ENCODE measurements at places on chromosomes 11 and 22. TPM values are rescaled to one million over a fixed set of nuclear protein-coding genes. Genes with fewer than 3 reads are reported as not detected.

The BIRC3 gene
- 3.6 TPM for total RNA-seq

The MMP13 gene
- not detected for total RNA-seq

DNA sequence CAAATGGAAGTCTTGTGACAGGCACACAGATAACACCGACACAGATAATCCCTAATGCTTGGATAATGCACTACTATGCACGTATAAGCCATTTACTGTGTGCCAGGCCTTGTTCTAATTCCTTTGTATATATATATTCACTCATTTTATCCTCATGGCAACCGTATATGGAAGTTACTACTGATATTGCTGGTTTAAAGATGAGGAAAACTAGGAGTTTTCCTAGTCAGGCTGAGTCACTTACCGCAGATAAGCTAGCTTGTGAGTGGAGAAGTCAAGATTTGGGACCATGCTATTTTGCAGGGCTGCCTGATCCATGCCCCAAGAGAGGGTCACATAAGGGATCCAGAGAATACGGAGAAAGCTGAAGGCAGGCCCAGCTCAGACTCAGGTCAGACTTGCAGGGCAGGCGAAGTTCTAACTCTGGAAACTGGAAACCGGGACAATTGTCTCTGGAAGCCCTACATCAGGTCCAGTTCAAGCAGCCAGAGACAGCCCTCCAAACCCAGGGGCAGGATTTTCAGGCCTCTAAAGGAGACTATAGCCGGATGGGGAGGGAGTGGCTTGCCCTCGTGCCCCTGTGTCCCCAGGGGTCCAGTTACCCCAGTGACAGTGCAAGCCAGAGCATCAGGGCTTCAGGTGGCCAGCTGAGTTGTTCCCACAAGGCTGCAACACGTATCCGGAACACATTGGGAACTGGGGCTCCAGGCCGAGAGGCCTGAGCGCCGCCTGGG, 534.8 kb downstream of the INSC start:
- H3K4me1 ChIP-seq: peaks cover 15% of the 10 kb centered on the region
- no peaks in the 10 kb centered on the region for H3K27me3 ChIP-seq

DNA sequence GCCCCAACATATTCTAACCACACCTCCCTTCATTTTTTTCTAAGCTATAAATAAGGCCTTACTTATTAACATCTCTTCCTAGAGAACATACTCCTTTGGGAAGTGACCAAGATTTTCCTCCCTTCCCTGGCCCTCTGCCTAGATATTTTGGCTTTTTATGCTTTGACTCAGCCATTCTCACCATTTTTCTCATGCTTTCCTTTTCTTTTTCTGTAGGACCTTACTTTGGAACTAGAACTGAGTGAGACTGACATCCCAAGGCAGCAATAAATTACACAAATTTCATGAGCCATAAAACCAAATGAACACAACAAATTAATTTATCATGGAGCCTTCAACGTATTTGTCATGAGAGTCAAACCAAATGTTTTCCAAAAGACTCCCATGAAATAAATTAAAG, 142.7 kb upstream of the CTSC start:
- H3K4me1 ChIP-seq: no peaks in the 10 kb centered on the region
- no peak for DNase-seq
- H3K27ac ChIP-seq: no peak overlapping the region
- H3K4me3 ChIP-seq: no peak overlapping the region
- H3K36me3 ChIP-seq: no peaks in the 10 kb centered on the region

DNA sequence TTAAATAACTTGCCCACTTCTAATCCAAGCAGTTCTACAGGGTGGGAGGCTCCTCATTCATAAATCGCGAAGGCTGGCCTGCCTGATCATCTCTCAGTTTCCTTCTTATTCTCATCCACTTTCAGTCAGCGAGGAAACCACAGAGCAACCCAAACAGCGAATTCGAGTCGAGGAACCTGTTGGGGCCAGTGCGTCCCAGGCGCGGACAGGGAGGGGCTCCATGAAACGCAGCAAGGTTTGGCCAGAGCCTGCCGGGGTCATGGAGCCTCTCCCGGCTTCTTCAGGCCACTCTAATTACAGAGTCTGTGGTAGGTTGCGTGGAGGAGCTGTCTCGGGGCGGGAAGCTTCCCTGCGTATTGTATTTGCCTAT, 741 bp upstream of the NAV2 start:
- H3K4me3 ChIP-seq: peak overlapping the region; percentile 69
- H3K36me3 ChIP-seq: no peaks in the 10 kb centered on the region
- DNase-seq: peak; percentile 78
- H3K27me3 ChIP-seq: no peaks in the 10 kb centered on the region
- H3K27ac ChIP-seq: peak overlapping the region; percentile 95
- H3K4me1 ChIP-seq: peaks cover 47% of the 10 kb centered on the region

DNA sequence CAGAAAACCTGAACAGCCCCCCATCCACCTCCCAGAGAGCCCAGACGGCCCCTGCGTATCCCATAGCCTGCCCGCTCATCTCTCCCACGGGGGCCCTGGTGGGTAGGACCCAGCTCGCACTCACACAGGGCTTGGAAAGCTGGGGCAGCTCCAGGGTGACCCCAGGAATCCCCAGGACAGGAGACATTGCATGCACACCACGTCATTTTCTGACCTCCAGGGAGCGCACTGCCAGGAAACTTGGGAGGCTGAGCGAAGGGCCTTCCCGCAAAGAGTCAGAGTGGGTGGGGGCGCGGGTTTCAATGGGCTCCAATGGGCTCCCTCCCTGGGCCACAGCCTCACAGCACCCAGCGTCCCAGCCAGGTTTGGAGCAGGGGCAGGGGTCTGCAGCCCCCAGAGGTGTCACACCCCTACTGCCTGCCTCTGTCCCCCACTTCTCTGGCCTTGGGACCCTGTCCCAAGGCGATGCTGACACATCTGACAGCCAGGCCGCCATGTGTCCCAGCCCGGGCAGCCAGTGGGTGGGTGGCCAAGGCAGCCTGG, 8.2 kb upstream of the SYT8 start:
- H3K27ac ChIP-seq: peak overlapping the region; percentile 16
- no peak overlapping the region for H3K4me3 ChIP-seq
- no peaks in the 10 kb centered on the region for H3K4me1 ChIP-seq
- H3K27me3 ChIP-seq: no peaks in the 10 kb centered on the region
- DNase-seq: no peak

DNA sequence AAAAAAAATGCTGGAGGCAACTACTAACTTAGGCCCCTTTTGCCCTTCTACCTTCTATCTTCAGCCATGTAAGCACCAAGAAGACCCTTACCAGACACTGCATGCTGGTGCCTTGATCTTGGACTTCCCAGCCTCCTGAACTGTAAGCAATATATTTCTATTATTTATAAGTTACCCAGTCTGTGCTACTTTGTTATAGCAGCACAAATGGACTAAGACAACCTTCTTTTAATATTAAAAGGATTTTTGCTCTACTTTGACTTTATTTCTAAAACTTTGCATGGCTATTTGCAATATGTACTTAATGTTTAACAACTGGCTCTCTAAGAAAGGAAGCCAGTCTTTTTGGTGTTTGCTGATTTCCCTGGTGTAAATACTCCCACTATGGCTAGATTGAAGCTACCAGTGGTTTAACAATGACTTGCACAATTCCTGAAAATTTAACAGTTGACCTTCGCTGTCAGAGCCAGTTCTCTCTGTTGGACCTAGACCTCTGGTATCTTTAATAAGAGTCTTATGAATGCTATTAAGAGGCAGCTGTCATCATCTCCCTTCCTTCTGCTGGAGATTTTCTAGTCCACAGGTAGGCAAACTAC, 25.2 kb downstream of the OR6Q1 start:
- no peak for DNase-seq
- H3K27ac ChIP-seq: no peak overlapping the region
- H3K4me3 ChIP-seq: no peak overlapping the region
- H3K36me3 ChIP-seq: no peaks in the 10 kb centered on the region

DNA sequence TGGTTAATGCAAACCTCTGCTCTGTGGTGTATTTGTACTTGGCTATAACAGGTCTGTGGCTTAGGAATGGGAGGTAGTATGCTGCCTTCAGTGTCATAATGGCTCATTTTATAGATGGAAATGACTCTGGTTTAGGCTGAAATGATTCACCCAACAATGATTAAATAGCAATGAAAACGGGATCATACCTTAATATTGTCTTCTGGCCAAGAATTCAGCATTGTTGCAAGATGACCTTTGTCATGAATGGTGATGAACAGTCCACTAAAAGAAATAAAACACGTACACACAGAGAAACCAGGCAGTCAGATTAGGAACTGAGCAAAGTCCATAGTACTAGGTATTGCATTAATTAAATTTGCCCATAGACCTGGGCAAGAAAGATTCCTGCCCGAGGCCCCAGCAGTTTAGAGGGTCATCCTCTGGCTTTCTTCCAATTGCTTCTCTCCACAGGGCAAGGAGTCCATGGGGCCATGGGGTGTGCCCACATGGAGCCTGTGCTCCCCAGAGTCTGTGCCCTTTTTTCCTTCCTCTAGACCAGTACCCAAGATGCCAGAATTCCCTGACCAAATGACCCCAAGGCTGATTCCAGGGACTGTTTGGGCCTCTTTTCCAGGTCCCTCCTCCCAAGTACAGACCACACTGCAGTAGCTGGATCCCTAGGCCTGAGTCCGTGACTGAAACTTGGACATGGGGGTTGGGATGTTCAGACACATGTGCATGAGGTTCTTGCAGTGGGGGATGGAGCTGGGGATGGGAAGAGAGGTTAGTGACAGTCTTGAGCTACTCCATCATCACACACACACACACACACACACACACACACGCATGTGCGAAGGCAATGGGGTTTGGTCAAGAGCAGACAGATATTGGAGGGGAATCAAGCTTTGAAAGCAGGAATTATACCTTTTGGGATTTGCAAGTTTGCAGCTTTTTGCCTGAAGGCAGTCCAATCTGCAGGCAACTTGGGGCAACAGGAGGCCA, 134.2 kb downstream of the CCDC81 start:
- no peak overlapping the region for H3K27ac ChIP-seq
- DNase-seq: no peak
- H3K4me1 ChIP-seq: no peaks in the 10 kb centered on the region
- no peak overlapping the region for H3K4me3 ChIP-seq

The OSM gene
- total RNA-seq: 1.6 TPM

DNA sequence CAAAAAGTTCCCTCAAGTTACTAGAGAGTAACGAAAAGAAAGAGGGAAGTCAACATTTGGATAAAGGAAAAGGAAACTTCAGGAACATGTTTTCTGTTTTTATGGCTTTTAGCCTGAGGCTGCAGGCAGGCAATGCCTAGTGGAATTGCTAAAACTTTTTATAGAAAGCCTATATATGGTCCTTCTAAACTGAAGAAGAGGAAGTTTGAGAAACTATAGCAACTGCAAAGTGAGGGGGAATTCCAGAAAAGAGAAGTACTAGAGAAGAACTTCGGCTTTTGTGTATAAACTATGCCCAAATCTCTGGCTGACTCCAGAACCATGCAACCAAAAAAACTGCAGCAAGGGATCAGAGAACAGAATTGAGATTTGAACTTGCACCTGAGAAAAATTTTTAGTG, 74.3 kb upstream of the ARHGAP42 start:
- DNase-seq: no peak
- no peaks in the 10 kb centered on the region for H3K36me3 ChIP-seq
- H3K27me3 ChIP-seq: no peaks in the 10 kb centered on the region
- no peak overlapping the region for H3K4me3 ChIP-seq
- H3K27ac ChIP-seq: no peak overlapping the region

- H3K4me1 ChIP-seq: no peaks in the 10 kb centered on the region
- no peak for DNase-seq
- no peak overlapping the region for H3K4me3 ChIP-seq
- no peaks in the 10 kb centered on the region for H3K36me3 ChIP-seq
- no peaks in the 10 kb centered on the region for H3K27me3 ChIP-seq
Measured at GRCh38 chr11:88779577-88779976, 286.2 kb downstream of the GRM5 start.

- no peaks in the 10 kb centered on the region for H3K4me1 ChIP-seq
- H3K27ac ChIP-seq: peak overlapping the region; percentile 100
- peak; percentile 96 for DNase-seq
- H3K36me3 ChIP-seq: peaks cover 28% of the 10 kb centered on the region
- H3K4me3 ChIP-seq: peak overlapping the region; percentile 96
- no peaks in the 10 kb centered on the region for H3K27me3 ChIP-seq
Measured at GRCh38 chr22:41444360-41445128, 2.1 kb downstream of the TOB2 start.

DNA sequence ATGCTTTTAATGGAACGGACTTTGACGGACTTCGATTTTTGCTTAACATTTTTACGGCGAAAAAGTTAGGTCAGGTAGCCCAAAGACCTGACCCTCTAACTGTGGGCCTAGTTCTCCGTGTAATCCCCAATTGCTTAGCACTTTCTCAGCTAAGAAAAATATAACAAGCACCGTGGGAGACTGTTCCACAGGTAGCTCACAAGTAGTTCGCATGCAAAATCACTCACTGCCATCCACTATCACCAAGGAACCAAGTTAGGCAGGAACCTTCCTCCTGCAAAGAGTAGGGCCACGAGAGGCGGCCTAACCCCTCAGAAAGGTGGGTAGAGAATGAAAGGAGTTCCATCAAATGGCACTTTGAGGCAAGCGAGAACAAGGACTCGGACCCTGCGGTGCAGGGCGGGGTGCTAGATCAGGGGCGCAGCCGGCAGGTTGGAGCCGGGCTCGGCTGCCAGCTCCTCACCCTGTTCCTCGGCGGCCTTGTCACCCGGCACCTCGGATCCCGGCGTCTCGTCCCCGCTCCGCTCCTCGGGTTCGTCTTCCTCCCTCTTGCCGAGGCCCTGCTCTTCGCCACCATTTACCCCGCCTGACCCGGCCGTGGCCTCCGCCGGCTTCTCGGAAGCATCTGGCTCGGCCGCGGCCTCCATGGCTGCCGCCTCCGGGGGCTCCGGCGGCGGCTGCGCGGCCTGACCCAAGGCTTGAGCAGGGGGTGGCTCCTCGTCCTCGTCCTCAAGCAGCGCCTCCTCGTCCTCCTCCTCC, 922 bp downstream of the HNRNPUL2 start:
- H3K27me3 ChIP-seq: no peaks in the 10 kb centered on the region
- H3K4me1 ChIP-seq: peaks cover 51% of the 10 kb centered on the region
- peak overlapping the region; percentile 94 for H3K27ac ChIP-seq
- peaks cover 30% of the 10 kb centered on the region for H3K36me3 ChIP-seq
- peak overlapping the region; percentile 76 for H3K4me3 ChIP-seq

DNA sequence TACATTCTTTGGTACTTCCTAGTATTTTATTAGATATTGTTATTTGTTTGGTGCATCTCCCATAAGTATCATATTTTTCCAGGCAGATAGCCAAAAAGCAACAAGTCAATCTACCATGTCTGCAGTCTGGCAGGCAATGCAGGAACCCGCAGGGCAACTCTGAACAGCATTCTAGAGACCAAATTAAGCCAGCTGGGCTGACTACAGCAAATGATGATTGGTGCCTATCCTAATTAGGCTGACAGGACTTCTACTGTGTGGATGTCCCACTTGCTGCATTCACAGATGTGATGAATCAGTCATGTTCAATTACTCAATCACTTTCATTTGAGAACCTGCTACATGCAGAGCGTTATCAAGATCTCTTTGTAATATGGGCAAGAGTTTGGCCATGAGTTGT, 40.3 kb upstream of the AMOTL1 start:
- H3K36me3 ChIP-seq: no peaks in the 10 kb centered on the region
- no peaks in the 10 kb centered on the region for H3K27me3 ChIP-seq
- no peak overlapping the region for H3K27ac ChIP-seq
- H3K4me3 ChIP-seq: no peak overlapping the region
- peaks cover 10% of the 10 kb centered on the region for H3K4me1 ChIP-seq

The OR5P2 gene
- not detected for total RNA-seq

GRCh38 chr22:28819253-28820096, 19.1 kb upstream of the XBP1 start:
- no peaks in the 10 kb centered on the region for H3K36me3 ChIP-seq
- no peaks in the 10 kb centered on the region for H3K27me3 ChIP-seq
- H3K4me3 ChIP-seq: no peak overlapping the region
- DNase-seq: no peak

The GNAZ gene
- 1.9 TPM for total RNA-seq

The SLCO2B1 gene
- total RNA-seq: 24.6 TPM

GRCh38 chr22:43408009-43408408, 3.8 kb upstream of the MPPED1 start:
- no peak for DNase-seq
- H3K27ac ChIP-seq: no peak overlapping the region
- H3K27me3 ChIP-seq: no peaks in the 10 kb centered on the region
- no peaks in the 10 kb centered on the region for H3K36me3 ChIP-seq
- H3K4me3 ChIP-seq: no peak overlapping the region
- no peaks in the 10 kb centered on the region for H3K4me1 ChIP-seq
